ENCODE measurements at places on chromosomes 6 and 20.
A peak's percentile ranks its signal among the peaks of the same experiment; 100 is the strongest.

DNA sequence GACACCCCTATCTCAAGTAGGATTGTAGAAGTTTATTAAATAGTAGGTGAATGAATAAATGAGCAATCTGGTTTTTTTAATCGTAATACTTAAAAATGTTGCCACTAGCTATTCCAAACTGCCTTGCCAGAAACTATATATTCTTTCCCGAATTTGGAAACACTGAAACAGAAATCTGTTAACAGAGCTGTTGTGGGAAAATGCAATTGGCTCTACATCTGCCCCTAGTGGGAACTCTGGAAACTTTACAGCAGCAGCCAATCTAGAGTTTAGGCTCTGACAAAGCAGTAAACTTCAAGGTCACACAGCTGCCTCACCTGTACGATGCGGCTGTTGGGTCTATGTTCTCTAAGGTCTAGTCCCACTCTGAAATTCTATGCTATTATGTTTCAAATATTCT is 41.7 kb downstream of the SYNE1 start:
- DNase-seq, result no peak

GRCh38 chr6:136846046-136846445 is 23.7 kb downstream of the PEX7 start:
- DNase-seq, result peak; percentile 34

GRCh38 chr20:57783196-57783595 is 73.4 kb upstream of the PMEPA1 start:
- DNase-seq, result no peak

DNA sequence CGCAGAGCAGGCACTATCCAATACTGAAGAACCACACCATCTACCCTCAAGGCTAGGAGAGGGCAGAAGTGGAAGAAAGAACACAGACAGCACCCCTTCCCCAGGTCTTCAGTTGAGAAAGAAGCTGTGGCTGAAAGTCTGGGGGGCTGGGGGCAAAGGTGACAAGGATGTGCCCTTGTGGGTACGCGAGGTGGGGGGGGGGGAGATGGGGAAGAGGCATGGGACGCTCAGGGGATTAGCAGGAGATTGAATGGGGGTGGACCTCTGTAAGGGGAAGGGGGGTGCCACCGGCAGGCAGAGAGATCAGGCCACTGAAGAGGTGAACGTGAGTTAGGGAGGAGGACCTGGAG is 1.1 kb downstream of the B4GALT5 start:
- DNase-seq, result no peak

- no peak for DNase-seq
These were observed 62.6 kb downstream of the BANF2 start for GRCh38 chr20:17762243-17762872.
